Lower leg skin (tissue), 4 donors: ENCODE measurements at places on chromosomes 6 and 20. TPM values are rescaled to one million over a fixed set of nuclear protein-coding genes. Genes with fewer than 3 reads are reported as not detected.

DNA sequence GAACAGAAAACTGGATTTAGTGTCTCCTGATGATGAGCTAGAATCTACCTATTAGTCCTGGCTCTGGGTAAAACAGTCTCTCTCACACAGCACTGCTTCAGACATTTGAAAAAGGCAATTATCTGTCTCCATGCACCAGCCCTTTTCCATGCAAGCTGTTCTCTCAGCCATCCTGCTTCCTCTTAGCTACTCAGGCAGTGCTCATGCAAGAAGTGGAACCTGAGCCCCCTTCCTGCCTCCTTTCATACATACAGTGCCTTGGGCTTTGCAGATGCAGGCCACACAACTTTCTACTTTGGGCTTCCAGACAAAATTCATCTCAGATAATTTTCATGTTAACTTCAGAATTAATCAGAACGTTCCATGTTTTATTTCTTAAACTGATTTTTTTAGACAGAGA lies 151.3 kb downstream of the RALGAPA2 start:
- DNase-seq: no peak

DNA sequence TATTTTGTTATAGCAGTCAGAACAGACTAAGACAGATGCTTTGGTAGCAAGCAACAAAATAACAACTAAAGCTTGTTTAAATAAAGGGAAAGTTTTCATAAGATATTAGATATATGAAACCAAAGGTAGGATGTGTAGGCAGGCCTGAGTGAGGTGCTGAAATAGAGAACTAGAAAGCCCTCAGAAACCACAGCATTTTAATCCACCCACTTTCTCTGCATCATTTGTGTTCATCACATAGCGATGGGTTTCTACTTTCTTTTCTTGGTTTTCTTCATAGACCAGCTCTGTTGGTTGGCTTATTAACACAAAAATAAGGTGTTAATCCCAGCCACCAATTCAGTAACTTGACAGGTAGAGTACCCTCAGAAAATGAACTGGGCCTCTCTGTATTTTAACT lies 58.6 kb downstream of the RPS12 start:
- DNase-seq: no peak

DNA sequence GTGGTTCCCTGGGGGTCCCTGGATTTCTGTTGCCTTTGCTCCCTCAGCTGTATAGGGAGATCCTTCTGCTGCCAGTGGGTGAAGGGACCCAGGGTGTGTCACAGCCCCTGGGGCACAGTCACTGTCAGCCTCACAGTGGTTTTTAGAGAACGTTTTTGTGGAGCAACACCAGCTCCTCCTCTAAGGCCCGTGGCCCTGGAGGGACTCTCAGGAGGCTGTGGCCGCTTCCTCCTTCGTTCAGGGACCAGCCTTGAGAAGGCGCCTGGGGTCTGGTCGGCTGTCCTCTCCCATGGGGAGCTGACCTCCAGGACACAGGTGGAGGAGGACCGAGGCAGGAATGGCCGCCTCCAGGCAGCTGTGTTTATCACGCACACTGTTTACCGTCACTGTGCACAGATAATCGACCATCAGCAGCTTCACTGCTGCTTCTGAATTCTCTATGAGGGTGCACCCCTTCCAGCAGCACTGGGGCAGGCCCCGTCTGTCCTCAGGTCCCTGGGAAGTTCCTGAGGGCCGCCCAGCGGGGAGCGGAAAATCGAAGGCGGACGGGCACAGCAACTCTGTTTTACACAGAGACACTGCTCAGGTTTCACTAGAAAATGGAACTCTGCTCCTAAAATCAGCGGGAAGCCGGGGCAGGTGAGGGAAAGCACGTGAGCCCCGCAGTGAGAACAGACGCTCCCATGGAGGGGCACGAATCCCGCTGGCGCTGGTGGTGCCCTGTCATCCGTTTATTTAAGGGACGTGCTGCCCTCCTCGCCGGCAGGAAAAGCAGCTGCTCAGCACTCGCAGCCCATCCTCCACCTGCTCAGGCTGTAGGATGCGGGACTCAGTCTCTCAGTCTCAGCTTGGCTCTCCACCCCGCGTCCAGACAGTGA lies 10.4 kb upstream of the FRMD1 start:
- DNase-seq: no peak

GRCh38 chr6:144123836-144124235 lies 26.5 kb upstream of the STX11 start:
- DNase-seq: no peak

DNA sequence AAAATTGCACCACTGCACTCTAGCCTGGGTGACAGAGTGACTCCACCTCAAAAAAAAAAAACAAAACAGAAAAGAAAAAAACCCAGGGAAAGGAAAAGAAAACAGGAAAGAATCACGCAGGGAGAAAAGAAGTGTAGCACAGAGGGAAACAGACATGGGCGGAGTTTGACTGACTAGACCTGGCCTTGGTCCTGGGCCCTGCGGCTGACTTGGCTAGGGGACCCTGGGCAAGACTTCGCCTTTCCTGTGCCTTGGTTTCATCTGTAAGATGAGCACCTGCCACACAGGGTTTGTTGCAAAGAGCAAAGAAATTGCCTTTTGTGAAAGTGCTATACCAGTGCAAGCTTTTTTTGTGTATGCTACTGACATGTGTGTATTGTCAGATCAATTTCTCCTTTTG lies 71.3 kb upstream of the KCNG1 start:
- no peak for DNase-seq

GRCh38 chr20:17838921-17839320 lies 129.7 kb downstream of the SNX5 start:
- no peak for DNase-seq

DNA sequence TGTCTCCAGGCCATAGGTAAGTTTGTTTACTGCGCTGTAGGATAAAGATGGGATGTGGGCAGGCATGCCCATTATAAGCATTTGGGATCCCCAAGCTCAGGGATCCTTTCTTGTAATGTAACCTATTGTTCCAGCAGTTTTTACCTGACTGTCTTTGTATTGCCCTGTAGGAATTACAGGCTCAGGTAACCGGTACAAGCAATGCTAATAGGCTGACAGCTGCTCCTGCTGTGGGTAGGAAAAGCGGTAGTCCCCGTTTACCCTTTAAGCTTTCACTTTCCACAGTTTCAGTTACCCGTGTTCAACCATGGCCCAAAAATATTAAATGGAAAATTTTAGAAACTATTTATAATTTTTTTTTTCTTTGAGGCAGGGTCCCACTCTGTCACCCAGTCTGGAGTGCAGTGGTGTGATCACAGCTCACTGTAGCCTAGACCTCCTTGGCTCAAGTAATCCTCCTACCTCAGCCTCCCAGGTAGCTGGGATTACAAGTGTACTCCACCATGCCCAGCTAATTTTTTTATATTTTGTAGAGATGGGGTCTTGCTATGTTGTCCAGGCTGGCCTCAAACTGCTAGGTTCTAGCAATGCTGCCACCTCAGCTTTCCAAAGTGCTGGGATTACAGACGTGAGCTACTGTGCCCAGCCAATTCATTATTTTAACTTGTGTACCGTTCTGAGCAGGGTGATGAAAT lies 108.6 kb downstream of the CDYL start:
- DNase-seq: no peak

DNA sequence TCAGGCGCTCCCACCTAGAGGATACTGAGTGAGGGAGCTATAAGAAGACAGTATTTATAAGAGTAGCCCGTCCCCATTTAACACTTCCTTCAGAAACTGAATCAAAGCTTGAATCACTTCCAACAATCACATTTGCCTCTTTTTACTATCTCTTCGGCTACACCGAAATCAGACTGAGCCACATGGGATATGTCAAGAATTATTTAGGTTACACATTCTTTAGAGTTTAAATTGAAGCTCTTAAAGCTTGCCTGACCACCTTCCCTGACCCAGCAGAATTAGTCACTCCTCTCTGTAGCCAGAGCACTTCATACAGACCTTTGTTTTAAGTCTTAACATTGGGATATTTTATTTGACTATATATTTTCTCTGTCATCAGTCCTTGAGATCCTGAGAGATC lies 163.7 kb downstream of the MAFB start:
- no peak for DNase-seq

DNA sequence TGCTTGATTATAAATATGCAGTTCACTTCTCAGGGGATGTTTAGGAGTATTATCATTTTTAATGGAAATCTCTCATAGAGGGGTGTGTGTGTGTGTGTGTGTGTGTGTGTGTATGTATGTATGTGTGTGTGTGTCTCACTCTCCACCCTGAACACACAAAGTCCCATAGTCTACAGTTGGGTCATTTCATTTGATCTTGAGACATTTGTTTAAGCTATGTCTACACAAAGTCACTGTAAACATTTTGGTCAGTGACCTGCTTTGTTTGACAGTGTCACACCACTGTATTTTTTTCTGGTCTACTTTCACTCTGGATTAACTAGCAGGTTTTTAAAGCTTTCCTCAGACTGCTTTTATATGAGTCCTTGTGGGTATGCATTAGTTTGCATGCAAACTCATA lies 215.2 kb downstream of the GRIK2 start:
- no peak for DNase-seq

DNA sequence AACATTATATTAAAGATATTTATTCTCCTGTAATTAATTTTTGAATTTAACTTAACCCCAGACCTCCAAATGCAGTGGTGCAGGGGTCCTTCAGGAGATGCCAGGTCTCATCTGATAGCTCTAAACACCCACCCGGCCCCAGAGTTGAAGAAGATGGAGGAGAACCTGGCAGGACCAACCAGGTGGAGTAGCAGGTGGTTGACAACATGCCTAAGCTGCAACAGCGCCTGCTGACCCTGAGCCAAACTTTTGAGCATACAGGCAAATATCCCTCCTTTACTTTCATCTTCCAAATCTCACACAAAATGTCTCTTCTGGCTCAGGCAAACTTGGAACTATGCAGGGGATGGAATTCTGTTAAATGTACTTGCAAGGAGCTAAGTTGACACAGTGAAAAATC lies 145.3 kb upstream of the TCF21 start:
- no peak for DNase-seq

- no peak for DNase-seq
Observed at GRCh38 chr20:8509809-8510208, 377.7 kb downstream of the PLCB1 start.

GRCh38 chr20:45304464-45304999 lies 2.1 kb upstream of the RBPJL start:
- no peak for DNase-seq

DNA sequence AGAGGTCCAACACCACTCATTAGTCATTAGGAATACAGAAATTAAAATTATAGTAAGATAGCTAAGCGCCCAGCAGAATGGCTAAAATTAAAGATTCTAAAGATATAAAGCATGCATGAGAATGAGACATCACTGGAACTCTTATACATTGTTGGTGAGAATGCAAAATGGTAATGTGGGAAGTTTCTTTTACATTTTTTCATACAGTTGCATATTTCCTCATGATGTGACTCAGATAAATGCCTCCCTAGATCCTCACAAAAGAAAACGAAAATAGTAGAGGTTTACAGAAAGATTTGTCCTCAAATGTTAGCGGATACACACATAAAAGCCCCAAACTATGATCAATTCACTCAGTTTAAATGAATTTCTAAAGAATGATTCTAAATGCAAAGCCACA lies 633.7 kb upstream of the GJE1 start:
- no peak for DNase-seq

- DNase-seq: no peak
Observed at GRCh38 chr6:16742116-16742515, 19.1 kb downstream of the ATXN1 start.

DNA sequence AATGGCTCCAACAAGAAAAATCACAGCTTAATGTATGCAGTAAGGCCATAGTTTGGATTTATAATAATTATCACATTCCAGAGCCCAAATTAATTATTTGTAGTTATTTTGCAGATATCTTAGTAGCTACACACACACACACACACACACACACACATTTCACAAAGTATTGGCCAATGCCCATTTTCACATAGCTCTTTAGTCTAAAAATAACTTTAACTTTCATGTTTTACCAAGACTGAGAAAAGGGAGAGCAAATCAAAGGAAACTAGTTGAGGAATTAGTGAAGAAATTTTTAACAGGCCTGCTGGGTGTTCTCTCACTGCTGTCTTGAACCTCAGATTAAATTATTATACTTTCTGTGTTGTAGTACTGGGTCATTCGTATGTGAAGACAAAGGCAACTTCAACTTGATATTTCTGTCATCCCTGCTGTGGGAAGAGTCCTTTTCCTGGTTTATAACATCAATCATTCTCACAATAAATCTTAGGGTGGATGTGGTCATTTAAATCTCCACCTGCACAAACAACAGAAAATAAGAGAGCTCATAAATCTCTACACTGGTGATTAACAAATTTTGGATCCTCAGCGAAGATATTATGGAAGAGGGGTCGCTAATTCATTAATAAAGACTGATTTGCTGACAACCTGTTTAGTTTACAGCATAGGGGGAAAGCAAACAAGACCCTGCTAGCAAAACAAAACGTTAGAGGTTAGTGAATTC lies 1.6 kb upstream of the TCF21 start:
- DNase-seq: no peak

DNA sequence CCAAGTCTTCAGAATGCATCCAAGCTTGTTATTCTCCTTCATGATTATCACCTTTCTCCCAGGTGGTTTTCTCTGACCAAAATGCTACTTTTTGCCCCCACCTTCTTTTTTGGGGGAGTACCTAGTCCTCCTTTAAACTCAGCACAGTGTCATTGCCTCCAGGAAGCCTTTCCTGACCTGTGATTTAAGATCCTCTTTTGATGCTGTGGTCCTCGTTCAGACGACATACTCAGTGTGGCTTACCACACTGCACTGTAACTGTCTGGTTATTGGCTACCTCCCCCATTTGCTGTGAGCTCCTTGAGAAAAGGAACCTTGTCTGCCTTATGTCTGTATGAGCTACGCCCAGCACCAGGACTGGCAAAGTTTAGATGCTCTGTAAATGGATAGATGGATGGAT lies 14.6 kb downstream of the SAYSD1 start:
- DNase-seq: no peak

DNA sequence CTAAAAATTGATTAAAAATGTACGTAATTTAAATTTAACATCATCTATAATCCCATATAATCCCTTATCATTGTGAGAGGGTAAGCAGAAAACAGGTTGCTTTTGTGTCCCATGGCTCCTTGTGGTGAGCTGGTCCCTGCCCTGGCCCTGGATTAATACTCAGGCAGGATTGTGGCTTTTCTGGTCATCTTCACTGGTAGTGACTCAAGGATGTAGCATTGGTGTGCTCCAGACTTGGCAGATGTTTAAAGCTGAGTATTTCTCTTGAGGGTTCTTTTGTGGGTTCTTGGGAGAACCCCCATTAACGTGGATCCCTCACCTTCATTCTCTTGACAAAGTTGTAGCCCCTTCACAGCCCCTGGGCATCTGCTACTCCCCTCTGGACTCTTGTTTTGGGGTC lies 39.3 kb downstream of the SNRNP48 start:
- DNase-seq: no peak

DNA sequence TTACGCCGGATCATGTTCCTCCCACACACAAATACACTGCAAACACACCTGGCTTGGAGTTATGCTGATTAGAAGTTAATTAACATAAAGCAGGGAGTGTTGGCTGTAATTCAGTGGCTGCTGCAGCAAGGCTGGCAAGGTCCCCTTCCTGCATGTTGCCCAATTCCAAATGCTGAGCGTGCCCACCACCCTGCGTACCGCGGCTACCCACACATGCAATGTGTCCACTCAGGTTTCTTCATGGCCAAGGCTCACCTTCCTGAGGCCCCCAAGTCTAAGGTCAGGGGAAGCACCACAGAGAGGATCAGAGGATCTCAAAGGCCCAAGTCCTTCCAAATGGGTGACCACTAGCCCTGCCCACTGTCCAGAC lies 11.6 kb upstream of the PRND start:
- DNase-seq: no peak

Gene POM121L2
- total RNA-seq: not detected

Gene DEFB124
- total RNA-seq: not detected

Gene ZBTB12
- total RNA-seq: 0.81 TPM

Gene ANGPT4
- 4.2 TPM for total RNA-seq

Gene DEF6
- total RNA-seq: 44.3 TPM

Gene PLCB4
- total RNA-seq: 4.6 TPM

Gene OTOR
- total RNA-seq: not detected
